ENCODE measurements at places on chromosomes 1 and 21. TPM values are rescaled to one million over a fixed set of nuclear protein-coding genes. Genes with fewer than 3 reads are reported as not detected.

DNA sequence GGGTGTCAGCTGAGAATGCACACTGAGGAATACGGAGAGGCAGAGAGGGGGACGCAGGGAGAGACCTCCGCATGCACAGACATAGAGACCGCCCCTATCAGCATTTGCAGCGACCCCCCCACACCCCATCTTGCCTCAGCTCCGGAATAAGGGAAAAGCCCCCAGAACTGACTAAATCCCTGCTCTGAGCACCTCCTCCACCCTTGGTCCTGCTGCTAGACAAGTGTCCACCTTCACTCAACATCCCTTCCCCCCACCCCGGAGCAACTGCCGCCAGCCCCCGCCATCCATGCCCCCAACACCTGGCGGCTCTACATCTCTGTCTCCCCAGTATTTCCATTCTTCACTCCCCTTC is 769 bp downstream of the SV2A start:
- H3K4me3 ChIP-seq, result peak overlapping the region; percentile 77
- DNase-seq, result no peak
- no peaks in the 10 kb centered on the region for H3K27me3 ChIP-seq
- H3K4me1 ChIP-seq, result peaks cover 18% of the 10 kb centered on the region
- no peak overlapping the region for H3K27ac ChIP-seq

DNA sequence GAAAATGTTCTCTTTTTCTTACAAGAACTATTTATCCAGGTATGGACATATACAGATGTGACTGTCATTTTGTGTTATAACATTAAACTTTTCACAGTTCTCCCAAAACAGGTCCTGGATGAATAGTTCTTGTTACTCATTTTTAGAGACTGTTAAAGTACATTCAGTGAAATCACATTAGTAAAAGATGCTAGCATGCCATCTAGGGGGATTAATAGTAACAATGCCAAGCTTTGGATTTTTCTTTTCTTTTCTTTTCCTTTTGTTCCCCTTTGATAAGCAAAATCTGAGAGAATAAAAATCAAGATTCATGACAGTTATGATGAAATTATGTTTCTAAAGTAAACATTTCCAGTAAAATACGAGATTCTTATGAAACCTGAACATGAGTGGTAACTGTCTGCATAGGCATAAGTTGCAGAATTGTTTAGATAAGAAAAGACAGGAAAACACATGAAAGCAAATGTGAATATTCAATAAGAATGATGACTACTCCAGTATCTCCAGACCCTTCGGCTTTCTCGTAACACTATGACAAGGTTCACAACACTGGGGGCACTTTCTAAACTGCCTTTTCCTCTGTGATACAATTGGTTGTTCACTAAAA is 77.5 kb downstream of the TPR start:
- H3K36me3 ChIP-seq, result no peaks in the 10 kb centered on the region
- H3K4me1 ChIP-seq, result peaks cover 10% of the 10 kb centered on the region
- no peak overlapping the region for H3K4me3 ChIP-seq

GRCh38 chr1:153667439-153667838 is 3.4 kb downstream of the ILF2 start:
- H3K27me3 ChIP-seq, result no peaks in the 10 kb centered on the region
- DNase-seq, result no peak
- no peak overlapping the region for H3K27ac ChIP-seq
- no peak overlapping the region for H3K4me3 ChIP-seq
- peaks cover 62% of the 10 kb centered on the region for H3K36me3 ChIP-seq

- no peak for DNase-seq
- no peaks in the 10 kb centered on the region for H3K27me3 ChIP-seq
- no peaks in the 10 kb centered on the region for H3K36me3 ChIP-seq
Measured at GRCh38 chr1:9420835-9421532, 118.3 kb upstream of the SLC25A33 start.

GRCh38 chr21:22575165-22575584 is 1577.0 kb downstream of the NCAM2 start:
- H3K4me1 ChIP-seq, result no peaks in the 10 kb centered on the region
- no peaks in the 10 kb centered on the region for H3K36me3 ChIP-seq
- DNase-seq, result no peak

- no peaks in the 10 kb centered on the region for H3K36me3 ChIP-seq
- H3K27ac ChIP-seq, result no peak overlapping the region
- no peak overlapping the region for H3K4me3 ChIP-seq
- DNase-seq, result no peak
- H3K27me3 ChIP-seq, result no peaks in the 10 kb centered on the region
Measured at GRCh38 chr1:96358057-96358456, 363.5 kb upstream of the PTBP2 start.

DNA sequence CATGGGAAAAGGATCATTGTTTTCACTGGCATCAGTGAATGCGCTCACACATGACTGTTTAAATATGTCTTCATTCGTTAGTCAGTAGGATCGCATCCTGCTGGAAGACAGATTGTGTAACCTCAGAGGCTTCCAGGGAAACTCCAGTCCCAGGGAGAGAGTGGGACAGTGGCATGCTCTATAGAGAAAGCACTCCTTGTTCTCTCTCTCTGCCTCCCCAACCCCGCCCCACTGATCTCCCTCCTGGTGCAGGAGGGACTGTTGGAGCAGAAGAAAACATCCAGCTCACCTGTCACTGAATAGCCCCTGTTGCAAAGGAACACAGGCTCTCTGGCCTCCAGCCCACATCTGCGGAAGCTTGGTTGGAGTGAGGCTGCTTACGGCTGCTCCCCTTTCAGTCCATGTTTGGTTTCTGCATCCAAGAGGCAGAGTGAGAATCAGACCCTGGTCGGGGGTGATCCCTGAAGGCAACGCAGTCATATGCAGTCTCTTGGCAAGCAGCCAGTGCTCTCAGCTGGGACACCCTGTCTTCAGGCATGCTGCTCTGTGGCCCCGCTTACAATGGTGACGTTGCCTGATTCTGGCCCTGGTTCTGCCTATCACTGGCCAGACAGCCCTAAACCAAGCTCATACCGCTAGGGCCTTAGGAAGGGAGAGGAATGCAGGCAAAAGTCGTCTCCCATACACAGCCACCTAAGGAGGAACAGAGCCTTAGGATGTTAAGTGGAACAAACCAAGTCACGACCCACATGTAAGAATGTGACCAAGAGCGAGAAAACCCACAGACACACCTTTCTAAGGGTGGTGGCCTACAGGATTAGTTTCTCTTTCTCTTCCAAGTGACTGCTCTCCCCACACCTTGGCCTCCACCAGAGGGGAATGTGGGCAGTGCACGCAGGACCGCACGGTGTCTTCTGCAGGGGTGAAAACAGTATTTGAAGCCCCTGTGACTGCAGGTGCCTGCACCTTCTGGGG is 39.7 kb downstream of the BACE2 start:
- DNase-seq, result no peak
- no peaks in the 10 kb centered on the region for H3K36me3 ChIP-seq
- no peak overlapping the region for H3K4me3 ChIP-seq
- peaks cover 2% of the 10 kb centered on the region for H3K4me1 ChIP-seq

DNA sequence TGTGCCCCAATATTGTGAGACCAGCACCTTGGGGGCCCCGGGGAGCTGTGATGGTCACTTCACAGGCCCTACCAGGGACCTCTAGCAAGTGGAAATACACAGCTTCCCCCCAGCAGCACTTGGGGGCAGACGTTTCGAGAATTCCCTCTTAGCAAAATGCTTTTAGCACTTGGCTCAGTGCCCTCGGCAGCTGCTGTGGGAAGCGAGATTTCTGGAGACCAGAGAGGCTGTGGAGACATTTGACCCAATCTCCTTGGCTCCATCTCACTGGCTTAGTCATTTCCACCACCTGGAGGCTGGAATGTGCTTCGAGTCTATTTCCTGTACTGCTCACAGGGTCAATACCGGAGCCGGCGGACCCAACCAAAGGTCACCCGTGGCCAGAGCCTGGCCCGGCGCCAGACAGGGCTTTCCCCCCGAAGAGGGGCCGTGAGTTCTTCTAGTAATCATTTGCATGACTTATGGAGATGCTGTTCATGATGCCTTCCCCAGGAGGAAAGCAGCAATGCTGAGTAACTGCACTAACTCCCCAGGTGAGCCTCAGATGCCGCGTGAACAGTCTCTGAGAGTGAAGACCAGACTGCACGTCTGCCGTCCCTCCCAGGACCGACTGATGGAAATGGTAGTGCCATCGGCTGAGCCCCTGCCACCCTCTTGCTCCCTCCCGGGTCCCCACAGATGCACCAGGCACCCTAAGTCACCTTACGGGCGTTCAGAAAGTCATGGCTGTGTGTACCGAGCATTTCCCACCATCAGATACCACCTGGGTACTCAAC is 4.4 kb upstream of the C2CD2 start:
- DNase-seq, result no peak
- H3K4me1 ChIP-seq, result peaks cover 14% of the 10 kb centered on the region
- no peak overlapping the region for H3K4me3 ChIP-seq
- H3K36me3 ChIP-seq, result no peaks in the 10 kb centered on the region
- H3K27ac ChIP-seq, result no peak overlapping the region

GRCh38 chr1:84293766-84294165 is 7.7 kb upstream of the SAMD13 start:
- H3K4me3 ChIP-seq, result no peak overlapping the region
- peaks cover 6% of the 10 kb centered on the region for H3K27me3 ChIP-seq
- H3K27ac ChIP-seq, result no peak overlapping the region
- DNase-seq, result no peak
- no peaks in the 10 kb centered on the region for H3K36me3 ChIP-seq

DNA sequence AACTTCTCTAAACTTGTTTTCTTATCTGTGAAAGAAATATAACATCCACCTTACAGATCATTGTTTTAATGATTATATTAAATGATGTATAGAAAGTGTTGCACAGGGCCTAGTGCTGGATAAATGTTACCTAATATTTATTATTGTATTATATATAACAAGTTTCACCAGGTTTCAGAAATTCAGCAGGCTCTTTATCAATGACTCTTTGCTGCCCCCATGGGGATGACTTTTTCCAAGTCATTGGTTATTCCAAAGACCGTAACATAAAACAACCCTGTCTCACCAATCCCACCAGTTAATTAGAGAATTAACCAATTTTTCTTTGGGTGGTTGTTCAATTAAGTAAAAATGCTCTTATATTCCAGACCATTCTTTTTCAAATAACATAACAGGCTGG is 7.3 kb upstream of the DEDD start:
- H3K4me1 ChIP-seq, result no peaks in the 10 kb centered on the region
- no peak overlapping the region for H3K4me3 ChIP-seq
- no peaks in the 10 kb centered on the region for H3K36me3 ChIP-seq
- no peak overlapping the region for H3K27ac ChIP-seq
- DNase-seq, result no peak
- H3K27me3 ChIP-seq, result no peaks in the 10 kb centered on the region

- no peak for DNase-seq
- H3K4me3 ChIP-seq, result no peak overlapping the region
- H3K36me3 ChIP-seq, result no peaks in the 10 kb centered on the region
Measured at GRCh38 chr1:39173119-39173994, 31.1 kb upstream of the MACF1 start.

DNA sequence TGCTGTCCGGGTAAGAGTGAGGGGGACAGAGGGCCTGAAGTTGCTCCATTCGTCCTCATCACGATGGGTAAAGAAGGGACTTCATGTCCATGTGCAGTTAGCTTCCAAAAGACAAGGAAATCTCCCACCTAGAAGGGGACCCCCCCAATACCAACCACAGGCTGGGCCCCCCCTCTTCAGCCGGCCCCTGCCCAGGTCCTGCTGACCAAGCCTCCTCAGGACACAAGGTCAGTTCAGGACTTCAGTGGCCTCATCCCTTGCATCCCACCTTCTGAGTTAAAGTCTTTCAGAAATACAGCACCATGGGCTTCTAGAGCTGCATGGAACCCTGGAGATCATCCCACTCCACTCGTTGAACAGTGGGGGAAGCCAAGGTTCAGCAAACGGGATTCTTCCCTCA is 115.4 kb upstream of the ERG start:
- DNase-seq, result no peak
- H3K4me3 ChIP-seq, result no peak overlapping the region
- H3K4me1 ChIP-seq, result no peaks in the 10 kb centered on the region
- H3K27ac ChIP-seq, result no peak overlapping the region

GRCh38 chr1:73105755-73106154 is 823.4 kb upstream of the NEGR1 start:
- no peaks in the 10 kb centered on the region for H3K27me3 ChIP-seq
- DNase-seq, result no peak
- H3K27ac ChIP-seq, result no peak overlapping the region
- H3K4me3 ChIP-seq, result no peak overlapping the region
- H3K36me3 ChIP-seq, result no peaks in the 10 kb centered on the region

DNA sequence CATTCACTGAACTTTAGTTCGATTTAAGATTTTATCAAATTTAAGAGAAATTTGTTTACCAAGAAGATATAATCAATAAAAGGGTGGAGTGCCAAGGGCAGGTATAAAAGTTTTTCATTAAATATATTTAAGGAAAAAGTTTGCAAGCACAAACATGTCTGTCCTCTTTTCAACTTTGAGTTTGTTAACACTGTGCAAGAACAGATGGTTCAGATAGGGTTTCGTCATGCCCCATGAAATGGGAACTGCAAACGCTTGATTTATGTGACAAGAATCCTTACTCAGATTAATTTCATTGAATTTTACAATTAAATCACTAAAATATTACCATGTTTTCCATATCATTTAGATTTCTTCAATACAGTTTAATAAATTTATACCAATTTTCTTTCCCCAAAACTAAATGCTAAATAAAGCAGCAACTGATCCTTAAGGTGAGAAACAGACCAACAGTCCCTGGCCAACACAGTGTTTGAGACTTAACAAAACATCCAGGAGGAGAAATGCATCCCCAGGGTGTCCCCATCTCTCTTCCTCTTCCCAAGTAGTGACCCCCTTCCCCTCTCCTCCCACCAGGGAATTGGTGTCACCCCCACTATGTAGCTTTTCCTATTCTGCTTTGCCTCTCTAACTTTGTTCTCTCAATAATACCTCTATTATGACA is 292.9 kb downstream of the LTN1 start:
- H3K27me3 ChIP-seq, result no peaks in the 10 kb centered on the region
- DNase-seq, result no peak
- H3K4me3 ChIP-seq, result no peak overlapping the region
- H3K4me1 ChIP-seq, result no peaks in the 10 kb centered on the region

Gene RNASEL
- total RNA-seq, result 10.5 TPM

Gene CAPN9
- total RNA-seq, result not detected

Gene SYT14
- not detected for total RNA-seq

Gene NR0B2
- total RNA-seq, result not detected

Gene AMY2A
- total RNA-seq, result not detected

Gene DDAH1
- 0.47 TPM for total RNA-seq

Gene DNAI4
- 5.6 TPM for total RNA-seq

Gene PRRX1
- total RNA-seq, result 0.41 TPM

Gene F13B
- total RNA-seq, result not detected

Gene NTNG1
- total RNA-seq, result not detected

Gene GJC2
- 3.1 TPM for total RNA-seq

Gene VSIG8
- not detected for total RNA-seq

Gene NEGR1
- 0.05 TPM for total RNA-seq
